Activated CD4-positive, alpha-beta T cell treated with anti-CD3 and anti-CD28 coated beads, Interleukin-2, amount 10 ng/mL, durations not matched to agents 24 days and 14 days (primary cell): ENCODE measurements at places on chromosomes 5 and 9. TPM values are rescaled to one million over a fixed set of nuclear protein-coding genes. Genes with fewer than 3 reads are reported as not detected.

DNA sequence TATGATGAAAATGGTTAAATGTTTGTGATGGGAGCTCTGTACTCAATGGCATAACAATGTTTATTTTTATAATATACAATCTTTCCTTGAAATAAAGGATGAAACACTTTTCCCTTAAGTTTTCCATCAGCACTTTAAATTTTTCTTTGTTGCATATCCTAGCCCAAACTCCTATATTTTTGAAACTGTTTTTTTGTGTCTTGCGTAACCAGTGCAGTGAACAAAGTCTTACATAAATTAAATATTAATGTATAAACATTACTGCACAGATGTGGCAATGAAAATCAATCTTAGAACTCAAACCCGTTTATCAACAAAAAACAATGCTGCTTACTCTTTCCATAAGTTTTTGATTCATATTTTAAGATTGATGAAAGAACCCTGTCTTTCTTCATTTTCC, 34.1 kb upstream of the IL31RA start:
- DNase-seq, result no peak
- H3K36me3 ChIP-seq, result peaks cover 1% of the 10 kb centered on the region
- peaks cover 42% of the 10 kb centered on the region for H3K27me3 ChIP-seq
- H3K4me3 ChIP-seq, result no peak overlapping the region

DNA sequence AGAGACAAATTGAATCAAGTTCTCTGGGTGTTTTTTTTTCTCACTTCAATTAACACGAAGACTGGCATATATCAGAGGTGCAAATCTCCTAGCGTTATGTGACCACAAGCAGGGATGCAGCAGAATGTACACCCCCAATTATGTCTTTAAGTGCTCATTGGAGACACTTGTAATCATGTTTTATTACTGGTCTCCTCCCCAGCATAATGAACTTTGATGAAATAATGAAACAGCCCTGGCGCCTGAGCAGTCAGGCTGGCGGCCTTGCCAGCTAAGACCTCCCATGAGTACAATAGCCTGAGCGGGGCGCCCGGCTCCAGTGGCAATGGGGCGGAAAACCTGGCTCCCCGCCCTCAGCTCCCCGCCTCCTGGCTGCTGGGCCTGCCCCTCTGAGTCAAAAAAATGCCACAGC, 209.4 kb upstream of the MSX2 start:
- H3K36me3 ChIP-seq, result no peaks in the 10 kb centered on the region
- H3K27me3 ChIP-seq, result no peaks in the 10 kb centered on the region

- DNase-seq, result no peak
- H3K27me3 ChIP-seq, result no peaks in the 10 kb centered on the region
- H3K4me3 ChIP-seq, result no peak overlapping the region
- no peak overlapping the region for H3K27ac ChIP-seq
- no peaks in the 10 kb centered on the region for H3K36me3 ChIP-seq
Measured at GRCh38 chr5:169442913-169443784, 140.4 kb upstream of the SPDL1 start.

- H3K27ac ChIP-seq, result no peak overlapping the region
- H3K36me3 ChIP-seq, result no peaks in the 10 kb centered on the region
- H3K4me3 ChIP-seq, result no peak overlapping the region
- no peaks in the 10 kb centered on the region for H3K27me3 ChIP-seq
Measured at GRCh38 chr5:137090151-137090550, 409.0 kb downstream of the SPOCK1 start.

GRCh38 chr9:126371007-126371870, 44.6 kb downstream of the MVB12B start:
- H3K27ac ChIP-seq, result no peak overlapping the region
- peaks cover 7% of the 10 kb centered on the region for H3K4me1 ChIP-seq
- no peaks in the 10 kb centered on the region for H3K36me3 ChIP-seq
- no peak overlapping the region for H3K4me3 ChIP-seq
- DNase-seq, result peak; percentile 28

The TRAF1 gene
- 164 and 166 TPM in 2 replicates for total RNA-seq

DNA sequence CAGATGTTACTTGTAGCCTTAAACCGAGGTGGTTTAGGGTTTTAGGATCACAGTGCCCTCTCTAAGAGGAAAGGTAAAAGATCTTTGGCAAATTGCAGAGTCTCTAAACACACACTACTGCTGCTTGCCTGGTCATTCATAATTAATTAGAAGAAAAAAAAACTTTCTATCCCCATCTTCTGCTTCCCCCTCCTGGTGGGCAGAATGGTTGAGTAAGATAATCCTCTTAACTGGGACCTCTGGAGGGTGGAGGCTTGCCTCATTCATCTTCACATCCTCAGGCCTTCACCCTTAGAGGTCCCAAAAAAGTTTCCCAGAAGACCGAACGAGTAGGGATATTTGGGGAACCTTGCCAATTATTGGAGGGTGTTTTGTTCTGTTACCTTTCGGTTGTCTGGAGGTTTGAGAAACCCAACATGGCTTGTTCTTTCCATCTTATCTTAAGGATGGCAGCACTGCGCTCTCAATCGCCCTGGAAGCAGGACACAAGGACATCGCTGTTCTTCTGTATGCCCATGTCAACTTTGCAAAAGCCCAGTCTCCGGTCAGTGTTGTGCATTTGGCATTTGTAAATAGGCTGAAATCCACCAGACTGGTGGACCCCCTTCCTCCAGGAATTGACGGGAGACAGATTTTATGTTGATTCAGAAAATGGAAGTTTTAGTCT, 97.3 kb upstream of the DMRT1 start:
- H3K27me3 ChIP-seq, result no peaks in the 10 kb centered on the region
- DNase-seq, result no peak
- H3K4me3 ChIP-seq, result no peak overlapping the region
- H3K36me3 ChIP-seq, result peaks cover 1% of the 10 kb centered on the region

The HAVCR1 gene
- total RNA-seq, result 1.6 and 2.2 TPM in 2 replicates

- no peak overlapping the region for H3K27ac ChIP-seq
- no peaks in the 10 kb centered on the region for H3K36me3 ChIP-seq
- peaks cover 50% of the 10 kb centered on the region for H3K27me3 ChIP-seq
- H3K4me1 ChIP-seq, result peaks cover 2% of the 10 kb centered on the region
- DNase-seq, result no peak
Measured at GRCh38 chr9:8855046-8855445, 1055.5 kb upstream of the DMAC1 start.

- H3K27ac ChIP-seq, result no peak overlapping the region
- no peaks in the 10 kb centered on the region for H3K4me1 ChIP-seq
- no peak overlapping the region for H3K4me3 ChIP-seq
- H3K27me3 ChIP-seq, result no peaks in the 10 kb centered on the region
Measured at GRCh38 chr5:95520206-95520605, 34.6 kb downstream of the SKIC3 start.

The F12 gene
- total RNA-seq, result 2.7 and 2.8 TPM in 2 replicates

DNA sequence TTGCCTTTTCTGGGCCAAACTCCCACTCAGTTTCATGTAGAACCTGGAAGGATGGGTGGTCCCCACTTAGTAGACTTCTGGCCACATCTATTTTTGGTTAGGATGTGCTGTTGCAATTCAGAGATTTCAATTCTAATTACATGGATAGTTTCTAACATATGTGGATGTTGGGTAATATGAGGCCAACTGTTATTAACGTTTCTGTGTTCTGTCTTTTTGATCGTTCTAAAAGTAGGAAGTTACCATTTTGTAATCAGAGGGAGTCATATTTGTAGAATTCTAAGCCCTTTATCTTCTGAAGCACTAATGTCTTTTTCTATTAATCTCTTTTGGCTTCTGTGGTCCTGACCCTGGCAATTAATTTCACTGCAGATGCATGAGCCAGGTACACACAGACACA, 141.6 kb upstream of the SPEF2 start:
- H3K27ac ChIP-seq, result no peak overlapping the region
- DNase-seq, result no peak
- H3K36me3 ChIP-seq, result peaks cover 9% of the 10 kb centered on the region
- H3K4me1 ChIP-seq, result peaks cover 9% of the 10 kb centered on the region
- no peak overlapping the region for H3K4me3 ChIP-seq
- peaks cover 4% of the 10 kb centered on the region for H3K27me3 ChIP-seq

DNA sequence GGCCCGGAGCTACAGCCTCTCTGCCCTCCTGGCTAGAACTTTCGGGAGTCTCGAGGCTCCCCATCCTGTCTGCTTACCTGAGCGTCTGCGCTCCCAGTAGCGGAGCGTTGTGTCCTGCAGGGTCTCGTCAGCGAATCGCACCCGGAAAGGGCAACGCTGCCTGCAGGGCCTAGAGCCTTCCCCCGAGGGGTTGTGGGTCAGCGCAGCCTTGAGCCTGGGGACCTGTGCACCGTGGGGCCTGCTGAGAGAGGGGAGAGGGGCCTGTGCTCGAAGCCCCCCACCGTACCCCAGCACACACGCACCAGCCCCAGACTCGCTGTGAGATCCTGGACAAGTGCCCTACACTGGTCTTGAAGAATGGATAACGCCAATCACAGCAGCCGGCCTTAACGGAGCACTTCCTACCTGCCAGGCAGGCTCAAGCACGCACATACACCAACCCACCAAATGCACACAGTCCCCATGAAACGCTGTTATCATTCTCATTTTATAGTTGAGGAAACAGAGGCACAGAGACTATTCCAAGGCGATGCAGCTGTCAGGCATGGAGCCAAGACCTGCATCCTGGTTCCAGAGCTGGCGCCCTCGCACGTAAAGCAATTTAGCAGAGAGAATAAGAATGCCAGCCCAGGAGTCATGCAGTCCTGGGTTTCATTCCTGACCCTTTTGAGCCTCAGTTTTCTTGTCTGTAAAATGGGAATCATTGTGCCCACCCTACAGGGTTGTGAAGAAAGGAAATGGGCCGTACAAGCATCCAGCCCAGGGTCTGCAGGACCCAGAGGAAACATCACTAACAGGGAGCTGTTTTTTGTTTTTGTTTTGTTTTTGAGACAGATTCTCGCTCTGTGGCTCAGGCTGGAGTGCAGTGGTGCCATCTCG, 5.3 kb downstream of the C9orf50 start:
- no peak overlapping the region for H3K27ac ChIP-seq
- DNase-seq, result no peak
- H3K4me3 ChIP-seq, result no peak overlapping the region
- peaks cover 6% of the 10 kb centered on the region for H3K4me1 ChIP-seq

GRCh38 chr9:14062586-14063221, 251.2 kb downstream of the NFIB start:
- no peak overlapping the region for H3K27ac ChIP-seq
- no peaks in the 10 kb centered on the region for H3K4me1 ChIP-seq
- H3K27me3 ChIP-seq, result no peaks in the 10 kb centered on the region
- H3K36me3 ChIP-seq, result no peaks in the 10 kb centered on the region

The JAKMIP2 gene
- total RNA-seq, result 1.2 and 1.6 TPM in 2 replicates

GRCh38 chr5:166369807-166370206, 1921.6 kb upstream of the WWC1 start:
- H3K27ac ChIP-seq, result no peak overlapping the region
- no peak overlapping the region for H3K4me3 ChIP-seq
- peaks cover 2% of the 10 kb centered on the region for H3K4me1 ChIP-seq
- no peaks in the 10 kb centered on the region for H3K27me3 ChIP-seq

GRCh38 chr5:96017951-96018350, 56.3 kb upstream of the ELL2 start:
- H3K27me3 ChIP-seq, result no peaks in the 10 kb centered on the region
- no peak for DNase-seq
- no peak overlapping the region for H3K4me3 ChIP-seq

The PRRX2 gene
- total RNA-seq, result 3.4 and 3.8 TPM in 2 replicates

DNA sequence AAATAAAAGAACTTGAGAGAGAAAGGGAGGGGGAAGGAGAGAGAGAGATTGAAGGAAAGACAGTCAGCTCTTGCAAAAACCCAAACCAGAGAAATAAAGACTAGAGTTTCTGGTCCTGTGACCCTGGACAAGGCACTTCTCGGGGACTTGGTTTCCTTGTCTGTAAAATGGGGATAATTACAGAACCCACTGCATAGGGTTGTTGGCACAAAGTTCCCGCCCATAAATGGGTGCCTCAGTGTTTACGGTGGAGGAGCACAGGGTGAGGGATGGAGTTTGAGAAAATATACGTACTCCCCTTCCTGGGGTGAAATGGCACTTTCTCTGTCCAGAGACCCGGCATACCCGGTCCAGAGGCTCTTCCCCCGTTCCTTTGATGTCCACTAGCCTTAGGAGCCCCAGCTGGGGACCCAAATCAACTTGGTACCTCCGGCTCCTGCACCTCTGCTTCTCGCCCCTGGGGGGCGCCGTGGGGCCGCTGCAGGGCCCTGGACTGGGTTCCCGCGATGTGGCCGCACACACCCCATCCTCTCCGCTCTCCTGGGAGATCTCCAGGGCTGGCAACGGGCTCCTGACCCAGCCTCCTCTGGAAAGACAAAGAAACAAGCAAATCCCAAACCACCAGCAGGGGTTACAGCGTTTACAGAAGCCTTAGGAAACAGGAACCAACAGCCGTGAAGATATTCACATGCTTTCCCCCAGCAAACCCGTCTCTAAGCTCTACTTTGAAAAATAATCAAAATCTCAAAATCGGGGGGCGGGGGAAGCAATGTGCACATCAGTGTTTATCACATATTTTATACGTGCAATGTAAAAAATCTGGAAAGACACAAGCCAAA, 26.3 kb downstream of the PTGES start:
- DNase-seq, result peak; percentile 90
- H3K4me3 ChIP-seq, result peak overlapping the region; percentile 52
- H3K4me1 ChIP-seq, result peaks cover 4% of the 10 kb centered on the region
- H3K27me3 ChIP-seq, result peaks cover 10% of the 10 kb centered on the region
- no peak overlapping the region for H3K27ac ChIP-seq
- H3K36me3 ChIP-seq, result no peaks in the 10 kb centered on the region

The MEF2C gene
- total RNA-seq, result 0.33 and 0.71 TPM in 2 replicates

DNA sequence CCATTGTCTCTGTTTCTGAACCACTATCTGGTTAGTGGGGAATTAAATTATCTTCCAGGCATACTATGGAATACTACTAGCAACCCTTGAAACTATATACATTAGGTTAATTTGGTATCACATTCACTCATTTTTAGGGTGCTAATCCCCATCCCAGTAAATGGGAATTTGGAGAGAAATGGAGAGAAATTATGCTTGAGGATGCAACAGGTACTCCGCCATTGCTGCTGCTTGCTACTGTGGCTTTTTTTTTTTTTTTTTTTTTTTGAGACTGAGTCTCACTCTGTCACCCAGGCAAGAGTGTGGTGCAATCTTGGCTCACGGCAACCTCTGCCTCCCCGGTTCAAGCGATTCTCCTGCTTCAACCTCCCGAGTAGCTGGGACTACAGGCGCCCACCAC, 66.1 kb downstream of the AK8 start:
- H3K4me1 ChIP-seq, result no peaks in the 10 kb centered on the region
- peaks cover 41% of the 10 kb centered on the region for H3K27me3 ChIP-seq
- no peak for DNase-seq

- no peaks in the 10 kb centered on the region for H3K36me3 ChIP-seq
- no peaks in the 10 kb centered on the region for H3K4me1 ChIP-seq
- no peaks in the 10 kb centered on the region for H3K27me3 ChIP-seq
- H3K4me3 ChIP-seq, result no peak overlapping the region
- no peak overlapping the region for H3K27ac ChIP-seq
Measured at GRCh38 chr5:129978270-129978669, 74.0 kb downstream of the CHSY3 start.

GRCh38 chr9:130198501-130199179, 26.4 kb downstream of the NCS1 start:
- no peaks in the 10 kb centered on the region for H3K36me3 ChIP-seq
- H3K4me1 ChIP-seq, result no peaks in the 10 kb centered on the region
- no peak overlapping the region for H3K27ac ChIP-seq
- no peaks in the 10 kb centered on the region for H3K27me3 ChIP-seq

GRCh38 chr9:102456562-102456961, 538.6 kb upstream of the CYLC2 start:
- no peaks in the 10 kb centered on the region for H3K4me1 ChIP-seq
- DNase-seq, result no peak
- H3K27ac ChIP-seq, result no peak overlapping the region
- no peak overlapping the region for H3K4me3 ChIP-seq
- H3K36me3 ChIP-seq, result no peaks in the 10 kb centered on the region

- no peak overlapping the region for H3K4me3 ChIP-seq
- no peaks in the 10 kb centered on the region for H3K36me3 ChIP-seq
- H3K27ac ChIP-seq, result no peak overlapping the region
- H3K4me1 ChIP-seq, result peaks cover 12% of the 10 kb centered on the region
- no peaks in the 10 kb centered on the region for H3K27me3 ChIP-seq
- DNase-seq, result no peak
Measured at GRCh38 chr5:142853682-142854081, 83.5 kb downstream of the ARHGAP26 start.

- no peaks in the 10 kb centered on the region for H3K27me3 ChIP-seq
- no peak overlapping the region for H3K27ac ChIP-seq
- H3K36me3 ChIP-seq, result no peaks in the 10 kb centered on the region
Measured at GRCh38 chr5:21391506-21391905, 1403.5 kb upstream of the CDH18 start.
